Endothelial cell of umbilical vein (primary cell): ENCODE measurements at places on chromosomes 4 and X.

DNA sequence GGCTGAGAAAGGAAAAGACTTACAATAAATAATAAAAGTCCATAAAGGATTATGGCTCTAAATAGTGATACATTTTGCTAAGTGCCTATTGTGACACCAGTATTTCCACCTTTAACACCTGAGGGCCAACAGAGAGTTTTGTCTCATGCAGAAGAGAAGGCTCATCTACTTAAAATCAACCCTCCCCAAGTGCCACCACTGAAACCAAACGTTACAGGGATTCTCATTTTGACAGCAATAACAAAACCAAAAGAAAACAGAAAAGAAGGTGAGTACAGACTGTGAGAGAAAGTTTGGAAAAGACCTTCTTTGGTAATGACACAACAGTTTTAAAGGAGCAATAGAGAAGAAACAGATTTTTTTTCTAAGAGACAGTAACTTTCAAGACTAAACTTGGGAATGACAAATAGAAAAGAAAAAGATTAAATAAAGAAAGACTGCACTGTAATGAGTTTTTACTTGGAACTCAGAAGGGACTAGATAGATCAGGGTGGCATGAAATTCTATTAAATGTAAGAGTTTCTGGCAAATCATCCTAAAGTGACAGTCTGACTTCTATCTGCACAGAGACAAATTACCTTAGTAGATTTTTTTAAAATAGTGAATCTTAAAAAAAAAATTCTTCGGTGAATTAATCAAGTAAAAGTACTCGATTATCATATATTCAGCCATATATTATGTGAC, 109.7 kb downstream of the ZNF827 start:
- DNase-seq, result no peak

- no peak for DNase-seq
These were observed 182.0 kb downstream of the ANKRD50 start for GRCh38 chr4:124530464-124531077.

DNA sequence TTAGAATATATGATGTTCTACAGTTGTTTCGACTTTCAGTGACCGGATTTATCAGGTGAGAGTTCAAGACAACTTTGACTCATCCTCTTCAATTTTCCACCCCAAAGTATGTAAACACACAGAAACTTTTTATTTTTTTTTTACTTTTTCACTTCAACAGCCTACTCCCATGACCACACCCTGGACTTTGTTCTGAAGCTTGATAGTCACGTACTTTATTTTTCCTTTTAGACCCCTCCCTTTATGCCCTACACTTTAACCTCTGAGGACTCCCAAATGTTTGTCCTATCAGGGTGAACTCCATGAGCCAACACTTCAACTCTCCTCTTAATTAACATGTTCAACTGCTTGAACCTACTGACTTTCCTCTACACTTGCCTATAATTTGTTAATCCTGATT, 2.5 kb upstream of the DDX60 start:
- DNase-seq, result no peak

GRCh38 chrX:131073607-131074006, 15.5 kb downstream of the ARHGAP36 start:
- no peak for DNase-seq

DNA sequence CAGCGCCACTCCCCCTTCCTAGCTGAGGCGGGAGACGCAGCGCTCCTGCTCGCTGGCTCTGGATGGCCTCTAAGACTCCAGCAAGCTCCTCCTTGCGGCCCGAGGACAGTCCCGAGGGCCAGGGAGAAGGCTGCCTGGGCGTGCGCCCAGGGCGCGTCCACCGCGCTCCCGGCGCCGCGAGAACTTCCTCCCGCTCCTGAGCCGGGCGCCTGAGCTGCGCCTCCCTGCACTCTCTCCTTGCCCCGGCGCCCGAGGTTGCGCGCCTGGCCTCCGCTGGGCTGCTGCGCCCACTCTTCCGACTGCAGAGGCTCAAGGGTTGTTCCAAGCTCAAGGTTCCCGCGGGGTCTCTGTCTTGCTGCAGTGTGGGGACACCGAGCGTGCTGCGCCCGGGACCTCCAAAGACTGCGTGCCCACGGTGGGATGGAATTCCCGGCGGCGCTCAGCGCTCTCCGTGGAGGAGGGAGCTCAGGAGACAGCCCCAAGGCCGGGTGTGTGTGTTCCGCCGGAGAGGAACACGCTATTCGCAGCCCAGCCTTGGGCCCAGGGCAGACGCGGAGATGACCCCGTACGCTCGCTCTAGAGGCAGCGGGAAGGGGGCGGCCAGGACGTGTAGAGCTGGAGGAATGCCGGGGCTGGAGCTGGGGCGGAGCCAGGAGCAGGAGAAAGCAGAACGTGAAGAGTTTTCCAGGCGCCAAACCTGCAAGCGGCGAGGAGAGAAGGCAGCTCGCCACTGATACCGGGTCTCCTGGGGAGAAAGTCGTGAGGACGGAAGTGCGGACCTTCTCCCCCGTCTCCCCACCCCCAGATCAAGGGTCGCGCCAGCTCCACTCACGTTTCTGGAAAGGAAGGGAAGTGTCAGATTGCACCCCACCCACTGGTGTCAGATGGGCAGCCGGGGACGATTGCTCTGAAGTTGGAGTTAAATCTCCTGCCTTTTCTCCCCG, at the start of gene ARHGAP6:
TSS of gene ARHGAP6 (minus strand) at position 753 of the 944 bp plus-strand sequence. CDS start 1,092 bp downstream, outside the sequence.
- DNase-seq, result peak; percentile 6

DNA sequence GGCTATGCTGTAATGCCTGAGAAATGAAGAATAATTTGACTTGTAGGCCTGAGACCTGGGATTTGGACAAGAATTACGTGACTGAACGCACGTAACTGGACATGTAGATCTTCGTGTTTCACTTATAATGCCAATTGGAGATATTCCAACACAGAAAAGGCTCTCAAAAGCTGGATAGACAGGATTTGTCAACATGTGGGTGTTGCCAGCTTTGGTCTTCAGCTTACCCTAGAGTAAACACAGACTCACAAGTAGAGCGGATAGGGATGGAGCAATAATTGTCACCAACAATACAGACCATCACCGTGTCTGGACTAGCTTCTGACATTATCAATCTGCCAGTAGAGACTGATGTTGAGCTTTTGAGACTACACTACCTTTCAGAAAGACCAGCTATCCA, 1511.0 kb upstream of the ADGRL3 start:
- no peak for DNase-seq

DNA sequence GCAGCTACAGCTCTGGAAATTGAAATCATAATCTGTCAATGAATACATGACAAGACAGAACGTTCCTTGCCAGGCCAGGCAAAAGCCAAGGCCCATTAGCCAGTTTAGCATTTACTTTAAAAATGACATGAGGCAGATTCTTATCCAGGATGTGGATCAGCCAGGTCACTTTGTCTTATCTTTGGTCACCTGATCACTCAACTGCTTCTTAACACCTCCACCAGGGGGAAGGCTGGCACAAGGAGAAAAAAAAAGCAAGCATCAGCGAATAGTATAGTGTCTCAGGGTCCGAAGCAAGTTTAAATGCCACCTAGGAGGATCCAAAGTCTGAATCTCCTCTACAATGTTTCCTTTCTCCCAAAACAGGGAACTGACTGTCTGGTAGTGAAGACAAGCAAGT, 18.8 kb downstream of the ATP1B4 start:
- DNase-seq, result peak; percentile 2

DNA sequence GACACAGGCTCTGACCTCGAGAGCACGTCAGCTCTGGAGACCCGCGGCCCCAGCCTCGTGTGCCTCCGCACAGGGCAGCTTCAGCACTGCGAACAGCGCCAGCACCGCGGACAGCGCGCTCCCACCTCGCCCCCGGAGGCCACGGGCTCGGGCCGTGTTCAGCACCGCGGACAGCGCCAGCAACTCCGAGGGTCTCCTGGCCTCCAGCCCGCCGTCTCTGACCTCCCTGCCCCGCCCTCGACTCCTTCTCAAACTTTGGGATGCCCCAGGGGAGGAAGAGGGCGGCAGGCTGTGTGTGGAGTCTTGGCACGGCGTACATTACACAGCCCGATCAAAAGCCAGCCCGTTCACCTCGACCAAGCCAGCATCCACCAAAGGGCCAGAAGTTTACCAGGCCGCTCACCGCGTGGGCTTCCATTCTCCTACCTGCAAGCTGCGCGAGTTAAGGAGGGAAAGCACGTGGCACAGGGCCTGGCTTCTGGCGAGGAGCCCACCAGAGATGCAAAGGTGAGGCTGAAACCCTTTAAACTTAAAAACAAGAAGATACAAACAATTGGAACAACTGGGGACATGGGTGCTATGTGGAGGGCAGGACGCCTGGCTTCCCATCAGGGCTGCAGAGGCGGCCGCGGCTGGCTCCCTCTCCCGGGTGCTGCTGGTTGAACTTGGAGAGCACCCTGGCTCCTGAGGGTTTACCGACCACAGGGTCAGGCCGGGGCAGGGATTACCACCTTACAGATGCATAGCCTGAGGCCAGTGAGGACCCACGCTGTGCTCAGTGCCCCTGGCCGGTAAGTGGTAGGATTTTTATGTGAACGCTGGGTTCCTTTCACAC, 4.5 kb upstream of the NKX1-1 start:
- peak; percentile 33 for DNase-seq
